Fibroblast of skin of right biceps (primary cell): ENCODE measurements at places on chromosomes 13 and 19.

DNA sequence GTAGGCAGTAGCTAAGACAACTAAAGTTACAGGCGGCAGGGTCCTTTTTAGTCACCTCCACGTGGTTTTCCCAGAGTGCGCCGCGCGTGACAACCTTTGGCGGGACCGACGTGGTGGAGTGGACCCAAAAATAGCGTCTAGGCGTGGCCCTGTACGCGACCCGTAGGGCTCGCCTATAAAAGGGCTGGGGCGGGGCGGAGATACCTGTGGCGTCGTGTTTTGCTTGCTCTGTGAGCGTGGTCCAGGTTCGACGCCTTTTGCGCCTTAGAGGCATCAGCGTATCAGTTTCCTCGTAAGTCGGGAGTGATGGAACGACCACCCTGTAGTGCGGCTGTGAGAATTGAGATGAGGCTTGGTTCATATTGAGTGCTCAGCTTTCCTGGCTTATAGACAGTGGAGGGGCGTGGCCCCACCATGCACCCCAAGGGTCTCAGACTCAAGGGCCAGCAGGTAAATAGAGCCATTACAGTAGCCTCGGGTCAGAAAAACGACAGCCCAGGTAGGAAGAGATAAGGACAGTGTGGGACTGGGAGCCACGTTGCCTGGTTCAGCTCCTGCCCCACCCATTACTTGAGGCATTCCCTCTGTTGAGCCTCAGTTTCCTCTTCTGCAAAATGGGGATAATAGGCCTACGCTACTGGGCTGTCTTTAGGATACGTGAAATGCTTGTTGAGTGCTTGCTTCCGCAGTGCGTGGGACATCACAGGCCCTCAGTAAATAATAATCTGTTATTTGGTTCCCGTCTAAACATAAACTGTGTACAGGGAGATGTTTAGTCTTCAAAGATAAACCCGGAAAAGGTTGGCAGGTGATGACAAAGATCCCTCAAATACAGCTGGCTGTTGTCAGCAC, 693 bp upstream of the TMED1 start:
- peak; percentile 90 for DNase-seq

DNA sequence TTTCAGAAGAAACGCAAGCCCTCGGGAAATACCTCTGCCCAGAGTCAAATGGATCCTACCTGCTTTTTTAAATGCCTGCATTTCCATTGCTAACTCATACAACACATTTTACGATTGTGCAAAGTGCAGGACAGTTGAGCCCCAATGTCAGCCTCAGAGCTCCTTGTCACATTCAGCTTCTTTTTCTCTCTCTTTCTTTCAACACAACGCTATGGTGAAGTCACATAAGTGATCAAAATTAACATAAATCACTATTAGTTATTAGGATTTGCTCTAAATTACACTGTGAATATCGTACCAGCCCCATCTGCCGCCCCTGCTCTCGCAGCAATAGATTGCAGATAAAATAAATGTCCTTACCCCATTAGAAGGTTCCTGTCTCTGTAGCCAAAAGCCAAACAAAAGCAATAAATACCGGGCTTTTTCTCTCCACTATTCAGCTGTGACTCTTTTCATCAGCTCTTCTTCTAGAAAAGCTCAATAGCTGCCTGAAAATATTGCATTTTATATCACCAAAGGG, 8.8 kb downstream of the POU4F1 start:
- DNase-seq: no peak

DNA sequence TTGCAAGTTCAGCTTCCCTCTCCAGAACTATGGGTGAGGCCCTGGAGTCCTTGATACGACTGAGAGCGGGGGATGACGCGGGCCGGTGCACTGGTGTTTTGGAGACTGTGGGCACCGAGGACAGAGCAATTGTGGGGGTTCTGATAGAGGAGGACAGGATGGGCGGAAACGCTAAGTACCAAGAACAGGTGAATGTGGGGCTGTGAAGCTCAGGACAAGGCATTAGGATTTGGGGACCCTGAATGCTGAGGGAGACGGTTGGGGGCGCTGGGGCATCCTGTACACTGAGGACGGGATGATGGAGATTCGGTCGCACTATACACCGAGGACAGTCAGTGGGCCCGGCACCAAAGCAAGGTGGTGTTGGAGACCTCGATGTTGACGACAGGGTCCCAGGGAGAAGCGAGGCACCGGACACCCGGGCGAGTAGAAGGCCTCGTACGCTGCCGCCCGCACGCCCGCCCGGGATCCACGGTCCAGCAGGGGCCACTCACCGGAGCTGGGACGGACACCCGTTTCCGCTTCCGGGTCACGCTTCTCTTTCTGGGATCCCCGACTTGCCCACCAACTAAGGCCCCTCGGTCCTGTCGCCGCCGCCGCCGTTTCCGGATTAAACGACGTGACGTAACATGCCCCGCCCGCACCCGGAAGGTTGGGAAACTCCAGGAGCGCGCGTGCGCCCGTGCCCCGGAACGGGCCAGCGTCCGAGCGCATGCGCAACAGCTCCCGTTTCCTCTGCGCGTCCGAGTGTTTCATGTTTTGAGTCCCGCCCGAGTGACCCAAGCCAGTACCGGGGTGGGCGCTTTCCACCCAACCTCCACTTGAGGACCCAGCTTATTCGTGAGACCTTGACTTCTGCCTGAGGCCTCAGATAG, at the start of gene CHMP2A:
CHMP2A (minus strand) TSS at position 612 of the 875 bp plus-strand sequence. CDS start 893 bp downstream, outside the sequence.
- peak; percentile 97 for DNase-seq

GRCh38 chr13:44294876-44295275, 78.7 kb upstream of the SERP2 start:
- no peak for DNase-seq

- no peak for DNase-seq
These were observed 245.3 kb downstream of the IRS2 start for GRCh38 chr13:109541081-109541480.

DNA sequence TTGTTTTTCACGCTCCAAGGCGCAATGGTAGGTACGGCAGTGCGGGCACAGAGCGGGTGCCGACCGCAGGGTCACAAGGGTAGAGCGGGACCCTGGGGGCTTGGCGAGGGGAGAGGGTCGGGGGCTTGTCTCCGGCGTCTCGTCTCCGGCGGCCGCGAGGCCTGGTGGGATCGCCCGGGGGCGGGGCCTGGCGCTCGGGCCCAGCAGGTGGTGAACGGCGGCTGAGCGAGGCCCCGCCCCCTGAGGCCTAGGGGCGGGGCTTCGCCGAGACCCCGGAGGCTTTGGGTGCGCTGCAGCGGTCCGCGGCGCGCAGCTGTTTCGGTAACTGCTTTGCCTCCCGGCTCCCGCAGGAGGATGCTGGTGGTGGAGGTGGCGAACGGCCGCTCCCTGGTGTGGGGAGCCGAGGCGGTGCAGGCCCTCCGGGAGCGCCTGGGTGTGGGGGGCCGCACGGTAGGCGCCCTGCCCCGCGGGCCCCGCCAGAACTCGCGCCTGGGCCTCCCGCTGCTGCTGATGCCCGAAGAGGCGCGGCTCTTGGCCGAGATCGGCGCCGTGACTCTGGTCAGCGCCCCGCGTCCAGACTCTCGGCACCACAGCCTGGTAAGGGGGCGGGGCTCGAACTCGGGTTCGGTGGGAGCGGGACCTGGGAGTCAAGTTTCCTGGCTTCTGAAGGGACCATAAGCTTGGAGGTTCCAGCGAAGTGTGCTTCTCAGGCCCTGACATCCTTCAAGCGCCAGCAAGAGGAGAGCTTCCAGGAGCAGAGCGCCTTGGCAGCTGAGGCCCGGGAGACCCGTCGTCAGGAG, at the start of gene TSEN34:
TSEN34 (plus strand) TSS at position 298 of the 800 bp plus-strand sequence; CDS start at position 355, 57 bp downstream.
- DNase-seq: peak; percentile 81

GRCh38 chr13:65724226-65724625, 1505.9 kb downstream of the PCDH9 start:
- peak; percentile 82 for DNase-seq

DNA sequence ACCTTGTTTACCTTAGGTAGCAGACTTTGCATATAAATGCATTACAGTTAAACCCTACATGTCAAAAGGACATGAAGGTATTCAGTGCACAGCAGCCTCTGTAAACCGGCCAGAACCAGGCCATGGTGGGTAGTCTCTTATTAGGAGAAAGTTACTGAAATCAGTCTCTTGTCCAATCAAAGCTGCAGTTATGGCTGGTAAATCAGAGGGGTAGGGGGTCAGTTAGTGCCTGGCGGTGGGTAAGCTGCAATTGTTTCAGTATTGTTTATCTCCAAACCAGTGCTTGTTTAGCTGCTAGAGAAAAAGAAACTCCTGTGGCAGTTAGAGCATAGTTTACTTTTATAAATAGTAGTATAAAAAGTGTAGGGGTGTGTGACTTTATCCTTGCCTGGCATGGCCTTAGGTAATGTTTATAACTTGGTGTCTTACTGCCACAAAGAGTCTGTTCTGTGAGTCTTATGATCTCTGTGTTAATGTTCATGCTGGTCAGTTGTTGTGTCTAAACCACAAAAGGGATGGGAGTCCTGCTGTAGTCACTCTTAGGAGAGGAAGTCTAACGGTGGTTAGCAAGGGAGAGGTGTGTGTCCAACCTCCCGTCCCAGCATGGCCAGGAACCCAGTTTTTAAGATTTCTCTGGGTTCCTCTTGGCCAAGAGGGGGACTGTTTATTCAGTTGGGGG, 28.0 kb downstream of the CHST8 start:
- no peak for DNase-seq

DNA sequence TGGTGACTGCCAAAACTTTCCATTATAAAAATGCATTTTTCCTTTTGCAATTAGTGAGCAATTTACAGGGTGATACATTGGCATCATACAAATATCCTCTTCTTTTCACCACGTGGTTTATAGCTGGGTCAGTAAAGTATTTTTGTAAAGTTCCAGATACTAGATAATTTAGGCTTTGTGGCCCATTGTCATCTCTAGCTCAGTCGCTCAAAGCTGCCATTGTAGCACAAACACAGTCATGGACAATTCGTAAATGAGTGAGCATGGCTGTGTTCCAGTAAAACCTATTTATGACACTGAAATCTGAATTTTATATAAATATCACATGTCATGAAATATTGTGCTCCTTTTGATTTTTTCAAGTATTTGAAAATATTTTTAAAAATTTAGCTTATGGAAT, 162.9 kb downstream of the USP12 start:
- DNase-seq: no peak

GRCh38 chr19:52398081-52398441, 412 bp downstream of the ZNF528 start:
- peak; percentile 8 for DNase-seq

- peak; percentile 46 for DNase-seq
These were observed 81.4 kb downstream of the RNASEH2B start for GRCh38 chr13:50990818-50991506.

GRCh38 chr13:33011828-33012470, 4.3 kb upstream of the KL start:
- DNase-seq: no peak

DNA sequence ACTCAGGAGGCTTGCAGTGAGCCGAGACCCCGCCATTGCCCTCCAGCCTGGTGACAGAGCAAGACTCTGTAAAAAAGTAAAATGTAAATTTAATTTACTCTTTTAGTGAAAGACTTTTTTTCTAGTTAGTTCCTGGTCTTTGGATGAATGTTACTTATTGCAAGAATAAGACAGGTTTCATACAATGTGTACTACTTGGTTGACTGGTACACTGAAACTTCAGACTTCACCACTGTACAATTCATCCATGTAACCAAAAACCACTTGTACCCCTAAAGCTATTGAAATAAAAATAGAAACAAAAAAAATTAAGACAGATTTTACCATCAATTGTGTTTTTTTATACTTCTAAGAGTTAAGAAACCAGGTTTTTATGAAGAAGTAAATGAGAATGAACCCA, 35.5 kb downstream of the GPALPP1 start:
- DNase-seq: no peak

DNA sequence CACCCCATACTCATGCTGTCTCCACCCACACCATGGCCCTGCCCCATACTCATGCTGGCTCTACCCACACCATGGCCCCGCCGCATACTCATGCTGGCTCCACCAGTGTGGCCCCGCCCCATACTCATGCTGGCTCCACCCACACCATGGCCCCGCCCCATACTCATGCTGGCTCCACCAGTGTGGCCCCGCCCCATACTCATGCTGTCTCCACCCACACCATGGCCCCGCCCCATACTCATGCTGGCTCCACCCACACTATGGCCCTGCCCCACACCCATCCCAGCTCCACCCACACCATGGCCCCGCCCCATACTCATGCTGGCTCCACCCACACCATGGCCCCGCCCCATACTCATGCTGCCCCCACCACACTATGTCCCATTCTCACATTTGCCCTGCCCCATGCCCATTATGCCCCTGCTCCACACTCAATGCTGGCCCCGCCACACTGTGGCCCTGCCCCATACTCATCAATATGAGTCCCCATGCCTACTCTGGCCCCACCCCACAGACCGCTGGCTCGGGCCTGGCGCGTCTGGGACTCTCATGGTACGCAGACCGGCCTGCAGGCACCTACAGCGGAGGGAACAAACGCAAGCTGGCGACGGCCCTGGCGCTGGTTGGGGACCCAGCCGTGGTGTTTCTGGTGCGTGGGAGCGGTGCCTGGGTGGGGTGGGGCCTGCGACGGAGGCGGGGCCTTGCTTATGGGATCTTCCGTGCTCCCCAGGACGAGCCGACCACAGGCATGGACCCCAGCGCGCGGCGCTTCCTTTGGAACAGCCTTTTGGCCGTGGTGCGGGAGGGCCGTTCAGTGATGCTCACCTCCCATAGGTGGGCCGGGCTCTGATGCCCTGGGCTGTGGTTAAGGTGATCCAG, 3.7 kb upstream of the ARHGAP45 start:
- DNase-seq: no peak

- peak; percentile 84 for DNase-seq
These were observed 23.5 kb downstream of the KCTD15 start for GRCh38 chr19:33819880-33820781.
